ENCODE measurements at places on chromosomes 4 and X. TPM values are rescaled to one million over a fixed set of nuclear protein-coding genes. Genes with fewer than 3 reads are reported as not detected.
A peak's percentile ranks its signal among the peaks of the same experiment; 100 is the strongest.

DNA sequence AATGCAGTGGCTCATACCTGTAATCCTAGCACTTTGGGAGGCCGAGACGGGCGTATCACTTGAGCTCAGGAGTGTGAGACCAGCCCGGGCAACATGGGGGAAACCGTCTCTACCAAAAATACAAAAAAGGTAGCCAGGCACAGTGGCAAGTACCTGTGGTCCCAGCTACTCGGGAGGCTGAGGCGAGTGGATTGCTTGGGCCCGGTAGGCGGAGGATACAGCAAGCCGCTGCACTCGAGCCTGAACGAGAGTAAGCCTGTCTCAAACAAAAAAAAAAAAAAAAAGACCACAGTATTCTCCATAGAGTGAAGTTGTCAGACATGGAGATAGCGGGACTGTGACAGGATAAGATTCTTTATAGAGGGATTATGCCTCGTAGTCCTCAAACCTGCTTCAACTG, 76.1 kb upstream of the SH3RF1 start:
- H3K36me3 ChIP-seq = no peaks in the 10 kb centered on the region
- DNase-seq = no peak
- no peaks in the 10 kb centered on the region for H3K27me3 ChIP-seq
- H3K27ac ChIP-seq = no peak overlapping the region

Gene BGN
- 210 TPM for total RNA-seq

GRCh38 chr4:148914734-148915133, 472.5 kb upstream of the NR3C2 start:
- no peaks in the 10 kb centered on the region for H3K27me3 ChIP-seq
- H3K4me1 ChIP-seq = no peaks in the 10 kb centered on the region
- no peak overlapping the region for H3K4me3 ChIP-seq
- DNase-seq = peak; percentile 5
- H3K36me3 ChIP-seq = no peaks in the 10 kb centered on the region
- H3K27ac ChIP-seq = no peak overlapping the region

DNA sequence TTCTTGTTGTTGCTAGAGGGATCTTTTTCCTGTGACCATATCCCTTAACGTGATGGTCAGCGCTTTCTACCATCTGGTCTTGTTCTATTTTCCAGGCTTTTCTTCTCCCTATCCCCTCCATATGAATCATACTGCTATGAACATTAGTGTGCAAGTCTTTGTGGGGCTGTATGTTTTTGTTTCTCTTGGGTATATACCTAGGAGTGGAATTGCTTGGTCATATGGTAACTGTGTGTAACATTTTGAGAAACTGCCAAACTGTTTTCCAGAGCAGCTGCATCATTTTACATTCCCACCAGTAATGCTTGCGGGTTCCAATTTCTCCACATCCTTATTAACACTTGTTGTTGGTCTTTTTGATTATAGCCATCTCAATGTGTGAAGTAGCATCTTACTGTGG, 121.4 kb downstream of the SPRY1 start:
- no peaks in the 10 kb centered on the region for H3K36me3 ChIP-seq
- H3K4me3 ChIP-seq = no peak overlapping the region
- H3K4me1 ChIP-seq = no peaks in the 10 kb centered on the region
- no peaks in the 10 kb centered on the region for H3K27me3 ChIP-seq

- no peaks in the 10 kb centered on the region for H3K4me1 ChIP-seq
- H3K36me3 ChIP-seq = no peaks in the 10 kb centered on the region
- H3K27me3 ChIP-seq = no peaks in the 10 kb centered on the region
- no peak overlapping the region for H3K27ac ChIP-seq
- no peak overlapping the region for H3K4me3 ChIP-seq
Measured at GRCh38 chr4:180098586-180098985, 2144.6 kb upstream of the TENM3 start.

GRCh38 chrX:10884246-10884645, 226.9 kb upstream of the HCCS start:
- H3K27ac ChIP-seq = no peak overlapping the region
- no peaks in the 10 kb centered on the region for H3K27me3 ChIP-seq
- H3K4me3 ChIP-seq = no peak overlapping the region
- H3K36me3 ChIP-seq = no peaks in the 10 kb centered on the region
- H3K4me1 ChIP-seq = peaks cover 3% of the 10 kb centered on the region

DNA sequence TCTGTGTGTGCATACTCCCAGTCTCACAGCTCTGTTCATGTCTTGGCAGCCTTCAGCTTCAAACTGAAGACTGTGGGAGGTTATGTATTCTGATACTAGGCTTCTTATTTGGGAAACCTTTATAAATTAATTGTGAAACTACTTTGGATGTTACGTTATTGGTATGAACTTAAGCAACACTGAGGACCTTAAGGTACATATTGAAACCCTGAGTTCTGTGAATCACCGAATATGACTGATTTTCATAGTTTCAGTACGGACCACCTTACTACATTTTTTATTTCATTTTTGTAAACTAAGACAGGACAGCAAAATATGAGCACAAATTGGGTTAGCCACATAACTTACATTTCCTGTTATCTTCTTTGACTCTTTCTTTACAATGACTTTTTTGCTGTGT, 498.4 kb downstream of the PDGFC start:
- no peak for DNase-seq
- H3K4me3 ChIP-seq = no peak overlapping the region
- no peaks in the 10 kb centered on the region for H3K36me3 ChIP-seq
- no peak overlapping the region for H3K27ac ChIP-seq
- H3K27me3 ChIP-seq = no peaks in the 10 kb centered on the region

Gene CXorf66
- not detected for total RNA-seq

Gene NXF2
- not detected for total RNA-seq

DNA sequence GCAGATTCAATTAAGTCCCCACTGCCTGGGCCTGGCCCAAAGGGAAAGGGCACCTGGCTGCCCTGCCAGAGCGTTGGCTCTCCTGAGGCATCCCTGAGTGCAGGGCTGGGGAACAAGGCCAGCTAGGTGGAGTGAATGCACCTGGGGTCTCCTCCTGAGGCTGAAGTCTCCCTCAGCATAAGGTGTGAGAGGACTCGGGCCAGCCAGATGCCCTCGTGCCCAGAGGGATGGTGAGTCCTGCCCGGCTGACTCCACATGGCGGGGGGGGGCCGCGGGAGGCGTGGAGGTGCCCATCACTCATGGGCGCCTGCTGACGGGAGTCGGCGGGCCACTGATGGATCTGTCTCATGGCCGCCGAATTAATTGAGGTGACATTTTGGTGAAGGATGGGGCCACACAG, 87.8 kb downstream of the GATB start:
- H3K4me3 ChIP-seq = no peak overlapping the region
- no peaks in the 10 kb centered on the region for H3K27me3 ChIP-seq
- H3K27ac ChIP-seq = no peak overlapping the region
- H3K4me1 ChIP-seq = peaks cover 26% of the 10 kb centered on the region
- DNase-seq = no peak

GRCh38 chr4:81085291-81085690, 54.8 kb downstream of the BMP3 start:
- no peak overlapping the region for H3K4me3 ChIP-seq
- no peak overlapping the region for H3K27ac ChIP-seq
- no peaks in the 10 kb centered on the region for H3K4me1 ChIP-seq
- DNase-seq = no peak
- H3K36me3 ChIP-seq = no peaks in the 10 kb centered on the region

GRCh38 chrX:54909941-54910340, 10.7 kb upstream of the TRO start:
- H3K4me1 ChIP-seq = no peaks in the 10 kb centered on the region
- no peak for DNase-seq
- H3K27me3 ChIP-seq = no peaks in the 10 kb centered on the region
- H3K4me3 ChIP-seq = no peak overlapping the region
- no peaks in the 10 kb centered on the region for H3K36me3 ChIP-seq

- peaks cover 5% of the 10 kb centered on the region for H3K4me1 ChIP-seq
- no peak overlapping the region for H3K27ac ChIP-seq
- peak; percentile 83 for DNase-seq
- H3K27me3 ChIP-seq = no peaks in the 10 kb centered on the region
- no peaks in the 10 kb centered on the region for H3K36me3 ChIP-seq
Measured at GRCh38 chr4:52853351-52853750, 8.8 kb upstream of the RASL11B start.

Gene PLAC8
- 0.72 TPM for total RNA-seq

DNA sequence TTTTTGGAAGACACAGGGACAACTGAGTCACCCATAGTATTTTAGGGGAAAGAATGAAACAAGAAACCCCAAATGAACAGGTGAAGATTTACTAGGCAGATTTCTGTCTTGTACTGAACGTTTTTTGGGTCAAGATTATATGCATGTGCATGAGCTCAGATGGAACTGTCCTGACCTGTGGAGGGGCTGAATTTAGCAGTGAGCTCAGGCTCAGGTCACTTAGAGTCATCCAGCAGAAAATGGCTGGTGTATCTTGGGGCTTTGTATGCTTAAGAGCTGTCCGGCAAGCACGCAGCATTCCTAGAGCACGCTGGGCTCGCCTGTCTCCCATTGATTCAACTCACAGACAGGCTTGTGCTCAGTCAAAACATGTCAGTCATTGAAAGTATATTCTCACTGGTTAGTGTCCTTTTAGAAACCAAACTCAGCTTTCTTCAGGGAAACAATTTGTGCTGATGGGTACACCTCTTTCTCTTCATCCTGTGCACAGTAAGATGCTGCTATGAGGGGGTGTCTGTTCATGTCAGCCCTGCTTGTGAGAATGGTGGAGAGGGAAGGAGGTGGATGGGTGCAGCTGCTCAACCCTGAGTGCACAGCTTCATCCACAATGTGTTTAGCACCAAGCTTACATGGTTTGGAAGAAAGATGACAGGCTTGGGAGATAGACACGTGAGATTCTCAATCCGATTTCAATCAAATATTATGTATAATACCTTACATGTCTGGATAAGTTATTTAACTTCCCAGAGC, 47.5 kb upstream of the PDLIM3 start:
- H3K4me3 ChIP-seq = no peak overlapping the region
- H3K4me1 ChIP-seq = no peaks in the 10 kb centered on the region
- DNase-seq = no peak
- H3K27ac ChIP-seq = no peak overlapping the region

DNA sequence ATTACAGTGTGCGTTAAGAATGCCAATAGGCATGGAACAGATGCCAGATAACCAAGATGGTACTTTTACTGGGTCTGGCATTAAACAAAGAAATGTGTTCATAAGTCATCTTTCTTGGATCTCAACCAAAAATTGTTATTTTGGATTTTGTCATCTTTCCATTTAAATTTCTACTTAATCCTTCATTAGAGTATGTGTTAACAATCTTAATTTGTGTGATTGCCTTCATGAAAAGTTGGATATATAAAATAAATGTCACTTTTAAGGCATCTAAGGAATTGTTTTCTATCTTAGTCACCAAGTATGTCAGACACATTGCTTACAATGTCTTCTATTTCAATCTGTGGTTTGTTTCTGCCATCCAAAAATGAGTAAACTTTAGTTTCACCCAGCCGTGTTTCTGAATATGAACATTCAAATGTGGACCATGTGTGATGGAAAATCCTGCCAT, 87.5 kb downstream of the PALLD start:
- no peak for DNase-seq
- H3K27ac ChIP-seq = peak overlapping the region; percentile 93

Gene SERPINA7
- total RNA-seq = not detected

DNA sequence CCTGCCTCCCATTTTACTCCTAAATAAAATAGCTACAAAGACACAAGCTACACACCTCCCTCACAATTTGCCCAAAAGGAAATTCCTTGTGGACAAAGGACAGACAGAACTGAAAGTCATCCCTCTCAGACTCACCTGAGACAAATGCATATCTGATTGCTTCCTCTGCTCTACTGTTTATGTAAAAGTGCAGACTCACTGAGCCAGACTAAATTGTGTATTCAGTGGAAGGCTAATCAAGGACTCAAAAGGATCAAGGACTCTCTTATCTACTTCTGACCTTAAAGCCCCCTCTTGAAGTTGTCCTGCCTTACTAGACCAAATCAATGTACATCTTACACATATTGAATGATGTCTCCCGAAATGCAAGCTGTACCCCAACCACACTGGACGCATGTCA, 3.9 kb downstream of the PDCL2 start:
- no peaks in the 10 kb centered on the region for H3K36me3 ChIP-seq
- no peak overlapping the region for H3K27ac ChIP-seq
- DNase-seq = no peak

Gene SPANXC
- total RNA-seq = not detected

Gene MAGEA12
- not detected for total RNA-seq

Gene IBSP
- 15.6 TPM for total RNA-seq

Gene CFAP47
- not detected for total RNA-seq

GRCh38 chrX:56758456-56758855, 29.4 kb downstream of the NBDY start:
- no peak overlapping the region for H3K4me3 ChIP-seq
- DNase-seq = no peak

- H3K4me1 ChIP-seq = no peaks in the 10 kb centered on the region
- H3K36me3 ChIP-seq = no peaks in the 10 kb centered on the region
- no peak overlapping the region for H3K4me3 ChIP-seq
- no peak overlapping the region for H3K27ac ChIP-seq
Measured at GRCh38 chr4:8762356-8762755, 109.3 kb downstream of the HMX1 start.

- no peak overlapping the region for H3K27ac ChIP-seq
- H3K36me3 ChIP-seq = no peaks in the 10 kb centered on the region
- H3K4me1 ChIP-seq = no peaks in the 10 kb centered on the region
- no peak for DNase-seq
- H3K4me3 ChIP-seq = no peak overlapping the region
- H3K27me3 ChIP-seq = no peaks in the 10 kb centered on the region
Measured at GRCh38 chrX:134362560-134363089, 97.3 kb upstream of the HPRT1 start.

- no peak overlapping the region for H3K27ac ChIP-seq
- H3K27me3 ChIP-seq = no peaks in the 10 kb centered on the region
- no peak for DNase-seq
- no peaks in the 10 kb centered on the region for H3K36me3 ChIP-seq
- no peaks in the 10 kb centered on the region for H3K4me1 ChIP-seq
- no peak overlapping the region for H3K4me3 ChIP-seq
Measured at GRCh38 chr4:112559053-112559452, 43.1 kb upstream of the NEUROG2 start.

Gene SOX3
- total RNA-seq = not detected

DNA sequence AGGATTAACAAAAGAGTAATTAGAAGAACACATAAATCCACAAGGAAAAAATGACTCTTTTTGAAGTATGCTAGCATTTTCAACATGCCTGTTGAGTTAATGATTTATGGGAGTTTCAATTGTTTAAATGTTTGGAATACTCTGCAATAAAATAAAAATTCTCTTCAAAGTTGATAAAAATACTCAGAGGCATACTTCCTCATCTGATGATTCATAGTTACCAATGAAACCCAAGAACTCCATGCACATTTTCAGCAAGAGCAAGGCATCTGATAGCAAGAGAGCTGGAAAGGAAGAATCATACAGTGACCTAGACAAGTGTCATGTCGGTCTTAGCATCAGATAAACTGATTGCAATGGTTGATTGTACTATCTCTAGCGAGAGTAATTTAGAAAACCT, 443.7 kb upstream of the ATOH1 start:
- H3K27ac ChIP-seq = no peak overlapping the region
- no peaks in the 10 kb centered on the region for H3K27me3 ChIP-seq
- no peaks in the 10 kb centered on the region for H3K4me1 ChIP-seq
- DNase-seq = no peak
- H3K36me3 ChIP-seq = no peaks in the 10 kb centered on the region
- H3K4me3 ChIP-seq = no peak overlapping the region

GRCh38 chr4:168860827-168861226, 149.2 kb downstream of the CBR4 start:
- H3K4me3 ChIP-seq = no peak overlapping the region
- no peaks in the 10 kb centered on the region for H3K27me3 ChIP-seq
- DNase-seq = no peak
- peak overlapping the region; percentile 98 for H3K27ac ChIP-seq

Gene UVSSA
- total RNA-seq = 12.7 TPM

All from osteoblast (primary cell).